ENCODE measurements at places on chromosomes 3 and 15.

DNA sequence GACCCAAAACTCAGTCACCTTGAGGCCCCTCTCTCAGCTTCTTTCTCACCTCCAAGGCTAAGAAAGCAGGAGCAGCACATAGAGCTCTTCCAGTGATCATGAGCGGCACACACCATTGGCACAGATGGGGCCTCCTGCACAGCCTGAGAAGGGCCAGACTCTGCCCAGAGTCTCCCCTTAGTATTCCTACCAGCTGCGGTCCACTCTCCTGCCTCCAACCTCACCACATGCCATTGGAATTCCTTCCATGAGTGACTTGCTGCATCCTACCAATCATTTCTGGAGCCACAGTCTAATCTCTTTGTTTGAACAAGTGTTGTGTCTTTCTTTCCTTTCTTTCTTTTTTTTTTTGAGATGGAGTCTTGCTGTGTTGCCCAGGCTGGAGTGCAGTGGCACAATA is 39.3 kb downstream of the CDCP1 start:
- no peak for DNase-seq

DNA sequence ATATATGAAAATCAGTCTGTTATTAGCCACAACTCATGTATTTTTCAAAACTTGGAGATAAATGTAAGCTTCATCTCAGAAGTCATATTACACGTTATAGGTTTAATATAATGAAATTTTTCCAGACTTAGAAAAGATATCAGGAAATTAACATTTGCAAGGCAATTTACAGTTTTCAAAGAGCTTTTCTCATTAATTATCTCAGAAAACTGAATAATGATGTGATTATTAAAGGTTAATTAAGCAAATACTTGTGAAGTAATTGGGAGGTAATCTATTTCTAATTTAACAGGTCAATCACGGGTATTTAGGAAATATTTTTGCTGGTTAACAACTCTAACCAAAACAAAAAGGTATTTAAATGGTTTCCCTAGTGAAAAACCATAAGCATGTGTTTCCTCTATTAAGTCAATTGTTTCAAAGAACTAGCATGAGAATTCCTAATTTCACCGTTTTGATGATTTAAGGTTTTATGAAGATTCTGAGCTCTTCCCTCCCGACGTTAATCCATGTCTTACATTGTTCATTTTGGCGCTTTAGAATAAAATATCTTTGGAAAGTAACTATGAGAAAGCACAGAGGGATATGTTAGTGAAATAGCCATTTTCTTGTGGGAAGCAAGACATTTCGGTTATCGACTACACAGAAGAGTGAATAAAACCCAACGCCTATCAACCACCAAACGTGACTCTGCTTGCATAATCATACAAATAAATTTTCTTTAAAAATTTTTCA is 1.5 kb upstream of the NEO1 start:
- DNase-seq: peak; percentile 26

DNA sequence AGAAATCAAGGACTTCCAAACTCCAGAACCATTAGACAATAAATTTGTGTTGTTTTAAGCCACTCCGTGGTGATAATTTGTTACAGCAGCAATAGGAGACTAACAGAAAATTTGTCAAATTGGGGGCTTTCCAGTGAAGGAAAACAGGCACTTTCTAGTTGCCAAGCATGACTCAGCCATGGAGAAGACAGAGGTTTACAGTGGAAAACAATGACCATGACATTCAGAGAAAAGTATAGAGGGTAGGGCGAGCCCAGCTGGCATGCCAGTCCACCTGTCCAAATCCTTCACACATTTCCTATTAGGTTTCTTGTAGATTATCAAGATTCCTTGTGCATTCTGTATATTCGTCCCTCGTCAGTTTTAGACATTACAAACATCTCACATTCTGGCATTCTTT is 24.9 kb downstream of the SLCO2A1 start:
- no peak for DNase-seq

DNA sequence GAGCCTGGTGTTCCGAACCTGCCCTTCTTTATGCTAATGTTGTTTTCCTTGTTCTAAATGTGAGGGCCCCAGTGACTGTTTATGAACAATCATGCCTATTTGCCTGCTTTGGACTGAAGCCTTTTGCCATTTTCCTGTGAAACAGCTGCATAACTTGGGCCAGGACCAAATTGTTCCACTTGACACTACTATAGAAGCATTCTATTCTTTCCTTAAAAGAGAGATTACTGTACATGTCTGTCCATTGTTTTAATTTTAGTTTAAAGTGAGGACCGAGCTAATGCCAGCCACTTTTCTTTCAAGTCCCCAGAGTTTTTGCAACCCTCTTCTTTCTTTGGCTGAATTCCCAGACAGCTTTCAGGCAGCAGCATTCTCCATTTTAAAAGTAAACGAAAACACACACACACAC is 980.3 kb downstream of the CADM2 start:
- DNase-seq: peak; percentile 20

DNA sequence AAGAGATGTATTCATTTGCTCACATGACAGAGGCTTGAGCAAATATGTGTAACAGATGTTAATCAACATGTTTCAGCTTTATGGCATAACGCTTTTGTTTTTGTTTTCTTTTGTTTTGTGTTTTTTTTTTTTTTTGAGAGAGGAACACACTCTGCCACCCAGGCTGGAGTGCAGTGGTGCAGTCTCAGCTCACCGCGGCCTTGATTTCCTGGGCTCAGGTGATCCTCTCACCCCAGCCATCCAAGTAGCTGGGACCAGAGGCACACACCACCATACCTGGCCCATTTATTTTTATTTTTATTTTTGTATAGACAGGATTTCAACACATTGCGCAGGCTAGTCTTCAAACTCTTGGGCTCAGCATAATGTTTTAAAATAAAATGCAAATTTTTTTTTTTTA is 1504.4 kb upstream of the CADM2 start:
- no peak for DNase-seq

- peak; percentile 18 for DNase-seq
Measured at GRCh38 chr15:55742498-55742926, 440 bp downstream of the PRTG start.

DNA sequence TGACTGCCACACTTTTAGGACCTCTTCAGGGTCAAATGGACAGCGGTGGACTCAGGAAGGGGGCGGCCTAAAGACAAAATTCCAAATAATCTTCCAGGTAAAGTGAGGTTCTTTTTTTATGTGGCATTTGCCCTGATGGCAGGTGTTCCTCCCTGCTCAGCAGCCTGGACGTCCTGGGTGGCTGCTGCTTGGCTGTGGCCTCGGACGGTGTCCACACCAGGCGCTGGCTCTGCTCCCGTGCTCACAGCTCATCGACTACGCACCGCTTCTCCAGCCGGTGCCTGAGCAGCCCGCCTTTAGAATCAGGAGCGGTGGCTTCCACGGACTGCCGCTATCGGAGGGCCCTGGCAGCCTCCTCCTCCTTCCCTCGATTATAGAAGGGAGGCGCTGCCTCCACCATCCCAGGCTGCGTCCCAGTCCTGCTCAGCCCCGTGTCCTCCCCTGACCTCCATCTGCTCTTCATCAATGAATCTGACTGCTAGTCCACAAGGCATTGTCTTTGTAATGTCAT is 41.9 kb downstream of the PCSK6 start:
- DNase-seq: no peak

DNA sequence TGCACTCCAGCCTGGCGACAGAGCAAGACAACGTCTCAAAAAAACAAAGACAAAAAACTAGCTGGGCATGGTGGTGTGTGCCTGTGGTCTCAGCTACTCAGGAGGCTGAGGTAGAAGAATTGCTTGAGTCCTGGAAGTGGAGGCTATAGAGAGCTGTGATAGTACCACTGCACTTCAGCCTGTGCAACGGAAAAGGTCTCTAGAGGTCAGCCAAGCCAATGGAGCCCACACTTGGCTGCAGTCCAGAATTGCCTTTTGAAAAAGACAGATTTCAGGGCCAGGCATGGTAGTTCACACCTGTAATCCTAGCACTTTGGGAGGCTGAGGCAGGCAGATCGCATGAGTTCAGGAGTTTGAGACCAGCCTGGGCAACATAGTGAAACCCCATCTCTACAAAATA is 8.4 kb upstream of the RBPMS2 start:
- no peak for DNase-seq

- no peak for DNase-seq
Measured at GRCh38 chr3:144968750-144969350, 997.2 kb downstream of the DIPK2A start.

GRCh38 chr3:47225310-47225906 is 57.2 kb downstream of the KIF9 start:
- no peak for DNase-seq

- no peak for DNase-seq
Measured at GRCh38 chr3:126018995-126019394, 50.0 kb downstream of the ROPN1B start.

Data from cerebellar cortex (tissue), 1 donor.